ENCODE measurements at places on chromosomes 4 and X. TPM values are rescaled to one million over a fixed set of nuclear protein-coding genes. Genes with fewer than 3 reads are reported as not detected.

DNA sequence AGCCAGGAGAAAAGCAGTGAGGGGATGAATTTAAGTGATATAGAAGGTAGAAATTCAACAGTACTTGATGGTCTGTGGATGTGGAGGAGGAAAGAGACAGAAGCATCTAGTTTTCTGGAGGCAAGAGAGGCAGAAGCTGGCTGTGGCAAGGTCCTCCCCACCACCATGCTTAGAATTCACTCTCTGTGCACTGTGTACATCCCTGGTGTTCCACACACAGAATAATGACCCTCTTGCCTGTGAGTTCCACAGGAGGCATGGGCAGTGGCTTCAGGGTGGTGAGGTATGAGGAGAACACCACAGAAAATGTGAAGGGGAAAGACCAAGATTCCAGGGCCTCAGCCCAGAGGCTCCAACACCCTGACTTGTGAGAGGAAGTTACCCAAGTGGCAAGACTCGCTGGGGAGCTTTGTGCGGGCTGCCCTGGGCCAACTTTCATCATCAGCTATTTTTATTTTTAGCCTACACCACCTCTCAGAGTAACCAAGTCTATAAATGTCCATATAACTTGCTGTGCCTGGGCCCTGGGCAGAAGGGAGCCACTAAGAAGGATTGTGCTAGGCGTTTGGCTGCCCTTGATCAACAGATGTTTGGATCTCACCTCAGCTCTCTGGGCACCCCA lies 7.8 kb upstream of the INTS6L start:
- no peaks in the 10 kb centered on the region for H3K4me1 ChIP-seq
- DNase-seq = no peak
- no peaks in the 10 kb centered on the region for H3K27me3 ChIP-seq
- no peaks in the 10 kb centered on the region for H3K36me3 ChIP-seq
- H3K4me3 ChIP-seq = no peak overlapping the region

DNA sequence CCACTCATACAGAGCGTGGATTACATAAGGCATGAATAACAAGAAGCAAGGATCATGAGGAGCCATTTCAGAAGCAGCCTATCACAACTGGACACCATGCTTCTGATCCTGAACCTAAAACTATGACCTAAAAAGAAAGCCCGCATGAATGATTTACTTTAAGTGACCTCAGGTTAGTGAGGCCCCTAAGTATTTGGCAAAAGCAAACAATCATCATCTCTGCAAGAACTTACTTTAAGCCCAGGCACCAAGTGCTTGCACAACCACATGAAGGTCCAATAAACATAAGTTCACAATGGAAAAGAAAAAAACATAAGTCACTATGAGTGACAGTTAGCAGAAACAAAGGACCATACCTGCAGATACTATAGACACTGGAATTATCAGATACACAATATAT lies 7.9 kb upstream of the MBTPS2 start:
- no peaks in the 10 kb centered on the region for H3K4me1 ChIP-seq
- no peak for DNase-seq
- H3K36me3 ChIP-seq = no peaks in the 10 kb centered on the region
- H3K27me3 ChIP-seq = no peaks in the 10 kb centered on the region
- H3K4me3 ChIP-seq = no peak overlapping the region
- no peak overlapping the region for H3K27ac ChIP-seq

- H3K4me1 ChIP-seq = no peaks in the 10 kb centered on the region
- no peaks in the 10 kb centered on the region for H3K27me3 ChIP-seq
- no peaks in the 10 kb centered on the region for H3K36me3 ChIP-seq
- H3K27ac ChIP-seq = no peak overlapping the region
- H3K4me3 ChIP-seq = no peak overlapping the region
Observed at GRCh38 chr4:125986307-125986706, 671.6 kb downstream of the FAT4 start.

DNA sequence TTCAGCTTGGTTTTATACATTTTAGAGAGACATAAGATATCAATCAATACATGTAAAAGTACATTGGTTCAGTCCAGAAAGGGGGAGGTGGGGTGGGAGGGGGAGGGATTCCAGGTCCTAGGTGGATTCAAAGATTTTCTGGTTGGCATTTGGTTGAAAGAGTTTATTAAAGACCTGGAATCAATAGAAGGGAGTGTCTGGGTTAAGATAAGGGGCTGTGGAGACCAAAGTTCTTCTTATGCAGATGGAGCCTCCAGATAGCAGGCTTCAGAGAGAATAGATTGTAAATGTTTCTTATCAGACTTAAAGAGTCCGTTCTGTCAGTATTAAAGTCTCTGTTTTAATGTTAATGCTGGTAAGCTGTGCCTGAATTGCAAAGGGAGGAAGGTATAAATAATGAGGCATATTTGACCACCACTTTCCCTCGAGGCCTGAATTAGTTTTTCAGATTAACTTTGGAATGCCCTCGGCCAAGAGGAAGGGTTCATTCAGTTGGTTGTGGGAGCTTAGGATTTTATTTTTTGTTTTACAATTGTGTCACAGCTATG lies 169.9 kb downstream of the AASDH start:
- no peak for DNase-seq
- no peaks in the 10 kb centered on the region for H3K36me3 ChIP-seq
- no peaks in the 10 kb centered on the region for H3K27me3 ChIP-seq

DNA sequence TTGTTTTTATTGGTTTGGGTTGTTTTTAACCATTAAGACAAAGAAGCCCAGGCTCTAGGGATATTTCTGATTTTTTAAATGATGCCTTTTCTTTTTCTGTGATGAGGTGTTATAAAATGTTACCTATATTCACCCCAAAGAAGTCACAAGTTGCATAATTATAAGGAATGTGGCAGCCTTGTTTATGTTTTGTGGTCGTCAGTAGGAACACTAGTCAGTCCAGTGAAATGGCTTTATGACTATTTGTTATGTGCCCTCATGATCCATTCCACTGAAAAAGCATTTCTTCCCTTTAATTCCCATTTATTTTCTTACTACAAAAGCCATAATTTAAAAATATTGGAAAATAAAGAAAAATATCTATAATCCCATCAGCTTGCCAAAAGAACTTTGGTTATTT lies 34.4 kb downstream of the CC2D2A start:
- H3K36me3 ChIP-seq = no peaks in the 10 kb centered on the region
- H3K4me3 ChIP-seq = no peak overlapping the region
- H3K27me3 ChIP-seq = no peaks in the 10 kb centered on the region
- H3K4me1 ChIP-seq = no peaks in the 10 kb centered on the region
- H3K27ac ChIP-seq = no peak overlapping the region
- DNase-seq = no peak

DNA sequence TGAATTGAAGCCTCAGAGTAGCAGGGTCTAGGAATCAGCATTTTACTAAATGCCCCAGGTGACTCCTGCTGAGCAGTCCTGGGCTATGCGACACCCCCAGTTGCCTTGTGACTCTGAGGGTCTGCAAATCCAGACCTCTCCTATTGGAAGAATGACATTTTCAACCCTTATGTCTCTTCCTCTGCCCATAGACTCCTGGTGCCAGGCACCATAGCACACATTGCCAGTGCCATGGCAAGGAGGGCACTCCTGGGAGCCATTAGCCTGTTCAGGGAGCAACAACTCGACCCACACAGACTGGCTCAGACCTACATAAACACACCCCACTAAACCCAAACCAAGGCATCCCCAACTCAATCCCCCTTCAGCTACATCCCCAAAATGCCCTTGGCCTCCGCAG lies 3.7 kb upstream of the JAKMIP1 start:
- H3K4me3 ChIP-seq = no peak overlapping the region
- no peak overlapping the region for H3K27ac ChIP-seq
- no peak for DNase-seq
- no peaks in the 10 kb centered on the region for H3K27me3 ChIP-seq
- H3K4me1 ChIP-seq = peaks cover 18% of the 10 kb centered on the region

DNA sequence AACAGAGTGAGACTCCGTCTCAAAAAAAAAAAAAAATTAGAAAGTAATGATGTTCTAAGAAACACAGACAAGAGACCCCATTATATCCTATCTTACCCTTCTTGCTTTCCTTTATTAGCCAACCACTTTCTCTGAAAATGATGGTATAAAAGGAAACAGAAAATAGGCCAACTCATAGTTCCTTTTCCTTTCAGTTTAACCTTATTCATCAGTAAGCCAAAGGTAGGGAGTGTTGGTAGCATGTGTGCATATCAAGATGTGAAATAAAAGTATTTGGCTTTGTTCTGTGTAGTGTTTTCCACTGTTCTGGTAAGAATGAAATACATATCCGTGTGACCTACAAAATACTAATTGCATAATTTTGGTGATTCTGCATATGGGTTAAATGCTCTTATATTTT lies 266.6 kb downstream of the ZNF674 start:
- no peaks in the 10 kb centered on the region for H3K27me3 ChIP-seq
- no peak overlapping the region for H3K4me3 ChIP-seq
- H3K36me3 ChIP-seq = no peaks in the 10 kb centered on the region
- H3K4me1 ChIP-seq = no peaks in the 10 kb centered on the region
- DNase-seq = no peak
- H3K27ac ChIP-seq = no peak overlapping the region

DNA sequence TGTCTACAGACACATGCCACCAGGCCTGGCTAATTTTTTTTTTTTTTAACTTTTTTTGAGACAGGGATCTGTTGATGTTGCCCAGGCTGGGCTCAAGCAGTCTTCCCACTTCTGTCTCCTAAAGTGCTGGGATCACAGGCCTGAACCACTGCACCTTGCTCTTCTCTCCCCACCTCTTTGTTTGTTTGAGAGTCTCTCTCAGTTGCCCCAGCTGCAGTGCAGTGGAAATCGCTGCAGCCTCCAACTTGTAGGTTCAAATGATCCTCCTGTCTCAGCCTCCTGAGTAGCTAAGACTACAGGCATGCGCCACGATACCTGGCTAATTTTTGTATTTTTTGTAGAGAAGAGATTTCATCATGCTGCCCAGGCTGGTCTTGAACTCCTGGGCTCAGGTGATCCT lies 115.6 kb downstream of the LARP7 start:
- H3K4me1 ChIP-seq = no peaks in the 10 kb centered on the region
- H3K36me3 ChIP-seq = no peaks in the 10 kb centered on the region
- no peak overlapping the region for H3K4me3 ChIP-seq
- no peaks in the 10 kb centered on the region for H3K27me3 ChIP-seq
- H3K27ac ChIP-seq = no peak overlapping the region
- DNase-seq = no peak

- H3K36me3 ChIP-seq = no peaks in the 10 kb centered on the region
- H3K27ac ChIP-seq = no peak overlapping the region
- no peak overlapping the region for H3K4me3 ChIP-seq
- H3K27me3 ChIP-seq = no peaks in the 10 kb centered on the region
Observed at GRCh38 chr4:74675673-74676279, 118.5 kb downstream of the BTC start.

DNA sequence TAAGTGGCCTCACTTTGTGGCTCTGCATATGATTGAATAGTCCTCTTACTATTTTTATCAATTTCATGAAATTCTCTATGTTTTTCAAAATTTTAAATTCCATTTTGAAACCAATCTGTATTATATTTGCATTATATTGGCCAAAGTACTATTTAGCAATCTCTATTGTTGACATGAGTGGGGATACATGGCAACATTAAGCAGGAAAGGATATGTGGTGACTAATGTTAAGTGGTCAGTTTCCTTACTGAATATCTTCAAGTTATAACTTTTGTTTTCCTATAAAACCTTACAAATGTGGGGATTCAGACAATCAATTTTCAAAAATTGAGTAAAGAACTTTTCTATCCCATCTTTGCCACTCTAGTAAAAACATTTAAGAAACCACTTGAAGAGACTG lies 10.2 kb downstream of the BBS7 start:
- H3K4me1 ChIP-seq = no peaks in the 10 kb centered on the region
- DNase-seq = no peak
- H3K27ac ChIP-seq = no peak overlapping the region
- H3K4me3 ChIP-seq = no peak overlapping the region
- H3K36me3 ChIP-seq = no peaks in the 10 kb centered on the region
- H3K27me3 ChIP-seq = peaks cover 3% of the 10 kb centered on the region

- H3K4me1 ChIP-seq = no peaks in the 10 kb centered on the region
- no peak overlapping the region for H3K4me3 ChIP-seq
- H3K27me3 ChIP-seq = no peaks in the 10 kb centered on the region
- DNase-seq = no peak
Observed at GRCh38 chr4:55157559-55158277, 32.3 kb upstream of the KDR start.

GRCh38 chrX:38811515-38812243 lies 10.4 kb downstream of the MID1IP1 start:
- H3K4me1 ChIP-seq = peaks cover 32% of the 10 kb centered on the region
- DNase-seq = no peak
- H3K27me3 ChIP-seq = no peaks in the 10 kb centered on the region
- no peak overlapping the region for H3K27ac ChIP-seq
- no peak overlapping the region for H3K4me3 ChIP-seq

DNA sequence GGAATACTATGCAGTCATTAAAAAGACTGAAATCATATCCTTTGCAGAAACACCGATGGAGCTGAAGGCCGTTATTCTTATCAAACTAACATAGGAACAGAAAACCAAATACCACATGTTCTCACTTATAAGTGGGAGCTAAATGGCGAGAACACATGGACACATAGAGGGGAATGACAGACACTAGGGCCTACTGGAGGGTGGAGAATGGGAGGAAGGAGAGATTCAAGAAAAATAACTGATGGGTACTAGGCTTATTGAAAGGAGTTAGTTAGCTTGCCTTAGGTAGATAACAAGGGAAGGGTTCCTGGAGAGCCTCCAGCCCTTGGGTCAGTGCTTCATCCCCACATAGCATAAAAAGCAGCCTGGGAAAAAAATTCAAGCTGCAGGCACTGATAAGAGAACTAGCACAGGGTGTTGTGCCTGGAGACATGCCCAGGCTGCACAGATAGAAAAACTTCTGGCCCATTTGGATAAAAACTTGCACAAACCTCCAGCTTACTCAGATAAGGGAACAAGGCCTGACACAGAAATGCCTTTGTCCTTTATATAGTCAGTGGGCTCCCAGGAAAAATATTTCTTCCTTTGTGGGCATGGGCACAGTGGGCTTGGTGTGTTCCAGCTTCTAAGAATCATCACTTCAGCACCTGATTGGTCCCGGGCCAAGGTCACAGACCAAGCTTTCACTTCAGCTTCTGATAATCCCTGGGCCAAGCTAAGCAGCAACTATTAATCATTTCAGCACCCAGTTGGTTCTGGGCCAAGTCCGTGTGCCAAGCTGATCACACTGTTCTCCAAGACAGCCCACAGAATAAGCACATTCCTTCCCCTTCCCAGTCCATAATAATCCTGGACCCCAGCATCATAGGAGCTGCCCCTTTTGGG lies 23.1 kb upstream of the PWWP3B start:
- peaks cover 24% of the 10 kb centered on the region for H3K4me1 ChIP-seq
- H3K36me3 ChIP-seq = no peaks in the 10 kb centered on the region
- no peak overlapping the region for H3K4me3 ChIP-seq
- H3K27me3 ChIP-seq = no peaks in the 10 kb centered on the region
- peak; percentile 94 for DNase-seq

The MGAT4D gene
- not detected for total RNA-seq

The TBC1D1 gene
- total RNA-seq = 28.7 TPM

The CCSER1 gene
- total RNA-seq = 14.5 TPM

The TEX11 gene
- 0.26 TPM for total RNA-seq

The NAA11 gene
- total RNA-seq = not detected

The CNKSR2 gene
- total RNA-seq = 9.9 TPM
